Myocyte (in vitro differentiated cells): ENCODE measurements at places on chromosomes 1 and 21. TPM values are rescaled to one million over a fixed set of nuclear protein-coding genes. Genes with fewer than 3 reads are reported as not detected.

The GIPC2 gene
- 2.2 and 2.3 TPM in 2 replicates for total RNA-seq

GRCh38 chr1:44401256-44402228 is 3.5 kb upstream of the RNF220 start:
- no peak for DNase-seq

The ALG14 gene
- total RNA-seq, result 0.88 and 1.4 TPM in 2 replicates

The LCE1A gene
- total RNA-seq, result not detected in 2 replicates

DNA sequence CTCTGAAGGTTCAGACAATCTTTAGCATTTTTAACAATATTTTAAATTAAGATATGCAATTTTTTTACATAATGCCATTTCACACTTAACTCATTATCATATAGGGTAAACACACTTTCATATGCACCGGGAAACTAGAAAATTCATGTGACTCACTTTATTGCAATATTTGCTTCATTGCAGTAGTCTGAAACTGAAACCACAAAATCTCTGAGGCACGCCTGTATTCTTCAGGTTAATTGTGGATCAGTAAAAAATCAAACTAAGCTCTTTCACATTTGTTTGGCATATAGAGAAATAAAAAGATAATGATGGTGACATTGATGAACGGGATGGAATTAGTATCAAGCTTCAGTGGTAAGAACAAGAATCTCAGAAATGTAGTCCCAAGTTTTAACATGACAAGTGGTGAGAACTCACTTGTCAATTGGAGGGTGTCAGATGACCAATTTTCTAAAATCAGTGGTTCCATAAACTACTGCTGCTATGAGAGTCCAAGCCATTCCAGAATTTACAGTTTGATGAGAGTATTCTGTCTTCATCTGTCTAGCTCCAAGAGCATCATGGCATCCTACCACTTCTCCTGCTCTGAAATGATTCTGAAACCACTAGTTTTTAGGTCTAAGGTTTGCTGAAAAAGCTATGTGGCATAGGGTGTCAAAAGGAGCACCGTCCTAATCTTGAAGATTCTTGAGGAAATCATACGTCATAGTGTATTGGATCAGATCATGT is 281.0 kb downstream of the PTPRC start:
- DNase-seq, result no peak

The C1QTNF12 gene
- 1.2 TPM in 1 of 2 replicates, not detected in the other for total RNA-seq

GRCh38 chr1:170885551-170885950 is 49.8 kb upstream of the MROH9 start:
- DNase-seq, result peak; percentile 21

The CLDN14 gene
- 0.27 TPM in 1 of 2 replicates, not detected in the other for total RNA-seq

DNA sequence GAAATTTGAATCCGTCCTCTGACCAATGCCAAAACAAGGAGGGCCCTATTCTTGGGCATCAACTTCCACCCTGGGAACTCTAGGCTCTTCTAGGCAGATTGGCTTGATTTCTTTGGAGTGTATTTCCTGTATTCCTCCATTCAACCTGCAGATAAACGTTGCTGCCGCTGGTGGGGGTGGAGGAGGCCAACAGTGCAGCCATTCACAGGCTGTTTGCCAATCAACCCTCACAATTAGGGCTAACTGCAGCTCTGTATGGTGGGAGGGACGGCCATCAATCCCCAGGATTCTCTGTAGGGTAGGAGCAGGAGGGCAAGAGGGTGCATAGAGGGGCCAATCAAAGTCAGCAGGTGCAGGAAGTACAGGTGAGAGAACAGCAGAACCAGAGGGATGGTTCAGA is 273.1 kb upstream of the PROX1 start:
- no peak for DNase-seq

DNA sequence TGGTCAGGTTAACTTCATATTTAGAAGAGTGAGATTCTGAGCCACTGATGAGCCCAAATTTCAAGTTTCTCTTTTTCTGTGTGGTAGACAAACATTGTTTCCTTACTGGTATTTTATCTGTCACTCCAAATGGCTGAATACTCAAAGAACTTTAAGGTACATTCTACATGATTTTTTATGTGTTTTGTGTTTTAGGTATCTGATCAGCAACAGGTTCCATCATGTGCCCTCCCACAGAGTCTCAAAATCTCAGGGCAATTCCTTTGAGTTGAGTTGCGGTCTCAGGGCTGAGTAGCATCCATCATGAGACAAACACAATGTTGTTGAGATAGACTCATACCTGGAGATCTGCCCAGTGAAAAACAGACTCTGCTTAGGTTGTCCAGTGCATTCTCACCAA is 14.7 kb upstream of the CEP350 start:
- DNase-seq, result no peak

DNA sequence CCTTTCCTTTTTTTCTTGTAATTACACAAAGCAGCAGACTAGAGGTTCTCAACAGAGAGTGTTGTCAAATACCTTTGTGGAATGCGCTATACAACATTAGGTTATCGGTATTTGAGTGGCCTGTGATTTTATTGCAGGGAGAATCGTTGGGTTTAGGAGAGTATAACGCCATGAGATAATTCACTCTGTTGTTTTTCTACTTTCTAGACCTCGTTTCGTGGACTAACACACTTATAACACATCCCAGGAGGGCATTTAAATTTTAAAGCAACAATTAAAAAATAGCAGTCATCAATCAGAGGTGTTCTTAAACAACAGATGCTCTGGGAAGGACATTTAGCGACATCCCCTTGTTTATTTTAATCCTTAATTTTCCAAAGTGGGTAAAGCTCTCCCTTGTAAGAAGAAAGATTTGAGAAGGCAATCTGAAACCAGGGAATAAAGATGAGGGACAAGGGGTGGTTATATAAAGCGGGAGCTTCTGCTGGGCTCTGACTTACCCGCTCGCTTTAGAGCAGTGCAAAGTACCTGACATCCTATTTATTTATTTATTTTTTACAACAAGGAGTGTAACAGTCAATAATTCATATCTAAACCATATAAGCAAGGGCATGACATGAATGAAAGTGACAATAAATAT is 4.9 kb downstream of the PBX1 start:
- DNase-seq, result no peak

GRCh38 chr1:235011599-235012435 is 116.8 kb downstream of the TOMM20 start:
- DNase-seq, result peak; percentile 98

The NT5C1A gene
- total RNA-seq, result 2.3 and 4.8 TPM in 2 replicates

The FCRL4 gene
- not detected in 2 replicates for total RNA-seq

The CYP4X1 gene
- total RNA-seq, result not detected in 2 replicates

GRCh38 chr1:40622936-40623629 is 42.4 kb downstream of the RIMS3 start:
- peak; percentile 51 for DNase-seq

- DNase-seq, result no peak
These were observed 48.6 kb downstream of the PCP4 start for GRCh38 chr21:39915881-39916280.

DNA sequence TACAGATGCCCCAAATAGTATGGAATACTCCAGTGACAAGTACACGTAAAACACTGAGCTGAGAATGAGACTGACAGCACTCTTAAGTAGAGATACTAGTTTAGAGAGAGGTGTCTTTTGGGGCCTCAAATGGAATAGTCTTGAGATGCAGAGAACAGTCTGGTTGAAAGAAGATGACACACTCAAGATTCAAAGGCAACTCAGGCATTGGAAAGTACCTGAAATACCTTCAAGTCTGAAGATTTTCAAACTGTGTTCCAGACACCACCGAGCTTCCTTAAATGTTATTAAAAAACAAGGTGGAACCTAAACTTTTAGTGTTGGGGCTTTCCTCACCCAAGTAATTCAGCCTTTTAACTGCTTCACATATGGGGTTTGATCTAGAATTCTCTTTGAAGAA is 437.7 kb downstream of the OMA1 start:
- no peak for DNase-seq

GRCh38 chr1:243312952-243313634 is 57.3 kb downstream of the SDCCAG8 start:
- DNase-seq, result no peak

The C1orf94 gene
- total RNA-seq, result not detected in 2 replicates

- no peak for DNase-seq
These were observed 89.7 kb downstream of the DMRTA2 start for GRCh38 chr1:50333595-50333974.

DNA sequence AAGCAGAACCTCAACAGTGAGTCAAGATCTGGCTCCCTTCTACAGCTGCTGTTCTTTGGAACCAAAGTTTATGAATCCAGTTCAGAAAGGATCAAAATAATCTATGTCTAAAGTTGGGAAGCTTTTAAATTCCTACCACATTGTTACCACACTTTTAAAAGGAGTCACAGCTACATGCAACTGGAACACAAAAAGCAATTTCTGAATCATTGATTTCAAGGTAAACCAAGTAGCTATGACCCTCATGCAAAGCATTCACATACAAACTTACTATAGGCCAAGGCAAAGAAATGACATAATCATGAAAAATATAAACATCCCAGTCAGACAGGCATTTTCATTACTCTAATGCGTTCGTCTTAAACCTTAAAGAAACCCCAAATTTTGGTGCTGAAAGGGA is 3.5 kb downstream of the SIPA1L2 start:
- no peak for DNase-seq

DNA sequence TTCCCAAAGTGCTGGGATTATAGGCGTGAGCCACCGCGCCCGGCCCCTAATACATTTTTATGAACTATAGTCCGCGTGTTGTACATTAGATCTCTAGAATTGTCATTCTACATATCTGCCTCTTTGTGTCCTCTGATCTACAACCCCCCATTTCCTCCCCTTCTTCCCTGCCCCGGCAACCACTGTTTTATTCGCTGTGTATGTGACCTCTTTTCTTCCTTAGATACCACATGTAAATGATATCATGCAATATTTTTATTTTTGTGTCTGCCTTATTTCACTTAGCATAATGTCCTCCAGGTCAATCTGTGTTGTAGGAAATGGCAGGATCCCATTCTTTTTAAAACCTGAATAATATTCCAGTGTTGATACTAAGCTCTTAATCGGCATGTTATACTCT is 99.5 kb upstream of the NRIP1 start:
- DNase-seq, result no peak

The ELOA gene
- 38.7 and 43.2 TPM in 2 replicates for total RNA-seq

The ELF3 gene
- total RNA-seq, result 0.68 TPM in 1 of 2 replicates, not detected in the other

DNA sequence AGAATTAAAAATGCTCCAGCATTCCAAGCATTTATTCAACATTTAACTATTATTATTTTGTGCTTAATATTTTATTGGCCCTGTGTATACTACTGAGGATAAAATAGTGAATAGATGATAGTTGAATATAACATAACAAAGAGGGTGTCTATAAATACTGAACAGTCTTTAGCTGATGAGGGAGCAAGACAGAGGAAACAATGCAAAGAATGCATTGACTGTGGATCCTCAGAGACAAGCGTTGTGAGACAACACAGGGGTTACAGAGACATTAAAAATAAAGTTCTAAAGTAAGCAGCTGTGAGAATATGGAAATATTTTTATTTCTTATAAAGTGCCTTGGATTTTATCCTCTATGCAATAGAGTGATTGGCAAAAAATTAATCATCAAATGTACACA is 1133.1 kb downstream of the PLA2G4A start:
- DNase-seq, result no peak

The SPRR2G gene
- not detected in 2 replicates for total RNA-seq

- DNase-seq, result peak; percentile 5
These were observed 342.1 kb upstream of the NR5A2 start for GRCh38 chr1:199685369-199685768.

DNA sequence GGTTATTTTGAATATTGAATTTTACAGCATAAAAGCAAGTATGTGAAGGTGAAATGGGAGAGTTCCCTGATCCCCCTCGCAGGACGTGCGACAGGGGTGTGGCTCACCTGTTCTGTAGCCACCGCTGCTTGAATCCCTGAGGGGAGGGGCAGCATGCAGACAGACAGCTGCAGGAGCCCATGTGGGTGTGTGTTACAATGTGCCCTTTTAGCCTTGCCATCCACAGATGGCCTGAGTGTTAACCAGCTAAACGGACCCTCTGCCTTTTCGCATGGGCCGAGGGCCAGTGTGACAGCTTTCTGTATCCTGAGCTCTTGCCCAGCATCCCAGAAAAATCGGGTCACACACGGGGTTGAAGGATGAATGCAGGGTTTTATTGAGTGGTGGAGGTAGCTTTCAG is 43.3 kb downstream of the JAM2 start:
- DNase-seq, result peak; percentile 40

The PSRC1 gene
- total RNA-seq, result 3.6 and 4.0 TPM in 2 replicates

DNA sequence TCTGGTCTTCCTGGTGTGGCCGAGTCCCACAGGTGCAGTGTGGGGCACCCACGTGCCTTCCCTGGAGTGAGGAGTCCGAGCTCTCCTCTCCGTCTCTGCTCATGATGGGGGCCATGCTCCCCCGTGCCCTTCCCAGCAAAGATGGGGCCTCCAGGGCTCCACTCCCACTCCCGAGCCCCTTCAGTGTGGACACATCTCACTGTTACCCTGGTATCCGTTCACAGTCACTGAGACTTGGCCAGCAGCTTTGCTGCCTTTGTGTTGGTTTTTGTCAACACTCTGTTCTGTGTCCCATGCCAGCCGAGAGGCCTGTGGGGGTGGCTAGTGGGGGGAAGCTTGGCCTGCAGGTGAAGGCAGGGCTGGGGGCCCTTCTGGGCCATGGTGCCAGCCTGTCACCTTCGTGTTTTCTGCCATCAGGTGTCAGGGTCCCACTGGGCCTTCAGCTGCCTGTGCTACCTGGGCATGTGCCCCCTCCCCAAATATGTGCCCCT is 46.9 kb upstream of the POFUT2 start:
- no peak for DNase-seq

GRCh38 chr1:40162753-40163441 is 1.7 kb downstream of the RLF start:
- peak; percentile 11 for DNase-seq

The CYP4A22 gene
- total RNA-seq, result not detected in 2 replicates

DNA sequence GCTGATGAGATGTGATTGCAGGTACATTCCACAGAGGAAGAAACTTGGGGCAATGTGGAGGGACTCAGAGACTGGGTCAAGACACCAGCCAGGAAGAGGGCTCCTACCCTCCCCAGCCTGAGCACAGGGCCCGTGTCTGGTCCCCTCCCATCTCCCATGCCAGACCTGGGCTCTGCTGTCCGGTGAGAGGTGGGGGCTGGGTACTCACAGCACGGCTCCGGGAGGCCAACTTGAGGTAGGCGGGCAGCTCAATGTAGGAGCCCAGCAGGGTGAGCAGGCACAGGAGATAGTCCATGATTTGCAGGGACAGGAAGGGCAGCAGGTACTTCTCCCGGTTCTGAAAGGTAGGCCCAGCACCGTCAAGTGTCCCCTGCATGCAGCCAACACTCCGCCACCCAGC is 16.2 kb upstream of the MATN1 start:
- DNase-seq, result no peak

DNA sequence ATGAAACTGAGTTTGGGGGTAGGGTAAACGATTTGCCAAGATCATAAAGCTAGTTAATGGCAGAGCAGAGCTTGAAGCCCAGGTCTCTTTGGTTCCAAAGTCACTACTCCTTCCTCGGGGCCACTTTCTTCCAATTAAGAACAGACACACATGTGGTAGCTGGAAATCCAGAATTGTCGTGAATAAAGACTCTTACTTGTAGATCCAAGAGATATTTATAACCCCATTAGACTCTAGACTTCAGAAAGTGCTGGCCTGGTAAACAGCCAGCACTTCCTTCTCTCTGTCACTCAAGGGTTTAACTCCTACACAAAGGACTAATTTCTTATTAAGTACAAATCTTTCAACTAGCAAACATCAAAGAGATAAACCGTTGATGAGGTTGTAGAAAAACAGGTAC is 2.7 kb downstream of the FAM163A start:
- DNase-seq, result no peak

The IFI44L gene
- 26.0 and 41.6 TPM in 2 replicates for total RNA-seq
